ENCODE measurements at places on chromosomes 7 and 10.

- no peak for DNase-seq
These were observed 131.0 kb upstream of the ZNF804B start for GRCh38 chr7:88628363-88629085.

DNA sequence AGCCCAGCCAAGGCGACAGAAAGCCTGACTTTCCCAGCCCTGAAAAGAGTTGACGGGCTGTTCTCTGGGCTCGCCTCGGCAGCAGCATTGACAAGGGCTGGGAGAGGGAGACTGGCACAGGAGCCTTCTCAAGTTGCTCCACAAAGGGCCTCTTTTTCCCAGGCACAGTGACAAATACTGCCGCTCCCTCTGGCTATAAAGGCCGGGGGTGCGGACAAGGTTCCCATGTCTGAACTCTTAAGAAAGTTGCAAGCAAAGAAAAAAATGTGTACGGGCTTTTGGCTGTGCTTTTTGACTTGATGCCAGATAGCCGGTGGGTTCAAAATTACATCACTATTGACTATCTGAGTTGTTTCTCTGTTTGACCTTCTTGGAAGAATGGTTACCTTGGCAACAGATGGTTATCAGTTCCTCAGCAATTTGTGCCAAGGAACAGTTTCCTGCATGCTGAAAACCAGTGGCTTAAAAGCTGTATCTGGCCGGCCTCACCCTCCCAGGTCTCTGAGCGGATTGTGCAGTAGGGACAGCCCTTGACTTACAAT lies 115.9 kb upstream of the EEPD1 start:
- no peak for DNase-seq

GRCh38 chr7:81710751-81711150 lies 59.1 kb downstream of the HGF start:
- DNase-seq: no peak

- DNase-seq: no peak
These were observed 193.6 kb downstream of the JCAD start for GRCh38 chr10:29865700-29866355.

DNA sequence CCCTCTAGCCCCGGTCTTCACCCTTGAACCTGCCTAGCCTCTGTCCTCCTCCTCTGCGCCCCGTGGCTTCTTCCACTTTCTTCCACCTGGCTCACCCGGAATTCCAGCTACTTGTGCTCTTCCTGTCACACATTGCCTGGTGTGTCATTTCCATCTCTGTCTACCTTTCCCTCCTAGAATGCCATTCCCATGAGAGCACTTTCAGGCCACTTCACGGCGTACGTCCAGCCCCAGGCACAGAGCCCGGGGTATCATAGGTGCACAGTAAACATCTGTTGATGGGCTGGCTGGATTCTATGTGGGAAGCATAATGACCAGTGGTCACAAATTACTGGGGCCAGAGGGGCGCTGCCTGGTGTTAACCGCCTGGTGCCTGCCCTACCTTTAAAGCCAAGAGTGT lies 161.3 kb downstream of the CUX1 start:
- DNase-seq: no peak

Data from AG04450 (cell line).